Astrocyte of the cerebellum (primary cell): ENCODE measurements at places on chromosomes 5 and 9.

GRCh38 chr5:113053511-113053995 lies 77.0 kb downstream of the DCP2 start:
- no peak for DNase-seq

GRCh38 chr9:112076814-112077213 lies 98.3 kb downstream of the SUSD1 start:
- DNase-seq = no peak

GRCh38 chr5:64074533-64074932 lies 91.1 kb upstream of the RNF180 start:
- DNase-seq = no peak

GRCh38 chr5:113197456-113198200 lies 221.0 kb downstream of the DCP2 start:
- DNase-seq = no peak

DNA sequence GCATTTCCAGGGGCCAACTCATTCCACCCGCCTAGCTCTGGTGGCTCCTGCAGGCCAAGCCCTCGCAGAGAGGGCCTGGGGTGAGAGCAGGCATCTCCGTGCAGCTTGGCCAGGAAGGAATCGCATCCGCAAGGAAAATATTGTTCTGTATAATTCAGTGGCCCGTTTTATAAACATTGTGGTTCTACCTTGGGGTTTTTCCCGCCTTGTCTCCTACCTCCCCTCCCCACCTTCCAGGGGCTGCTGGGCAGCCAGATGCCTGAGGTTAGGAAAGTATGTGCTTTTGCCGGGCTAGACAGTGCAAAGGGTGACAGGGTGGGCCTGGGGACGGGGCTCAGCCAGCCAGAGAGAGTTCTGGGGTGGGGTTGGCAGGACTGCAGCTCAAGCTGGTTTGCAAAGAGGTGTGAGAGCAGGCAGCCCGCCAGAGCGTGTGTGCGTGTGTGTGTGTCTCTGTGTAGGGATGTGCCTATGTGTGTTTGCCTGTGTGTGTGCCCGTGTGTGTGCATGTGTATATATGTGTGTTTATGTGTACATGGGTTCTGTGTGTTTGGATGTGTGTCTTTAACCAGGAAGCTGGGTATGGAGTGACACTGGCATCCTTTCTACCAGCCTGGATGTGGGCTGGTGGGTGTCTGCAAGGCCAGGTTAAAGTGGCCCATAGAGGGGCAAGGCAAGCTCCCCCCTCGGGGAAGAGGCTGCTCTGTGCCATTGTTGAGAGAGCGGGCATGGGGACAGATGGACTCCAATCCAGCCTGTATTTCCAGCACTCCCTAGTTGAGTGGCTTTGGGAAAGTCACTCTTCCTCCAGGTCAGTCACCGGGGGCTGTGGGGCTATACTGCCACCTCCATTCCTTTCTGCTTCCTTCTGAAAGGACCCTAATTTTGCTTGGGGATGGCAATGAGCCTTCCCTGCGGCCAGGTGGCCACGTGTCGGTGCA lies 10.6 kb upstream of the SLC2A6 start:
- DNase-seq = peak; percentile 44

- no peak for DNase-seq
These were observed 49.5 kb upstream of the TYRP1 start for GRCh38 chr9:12643686-12644085.

DNA sequence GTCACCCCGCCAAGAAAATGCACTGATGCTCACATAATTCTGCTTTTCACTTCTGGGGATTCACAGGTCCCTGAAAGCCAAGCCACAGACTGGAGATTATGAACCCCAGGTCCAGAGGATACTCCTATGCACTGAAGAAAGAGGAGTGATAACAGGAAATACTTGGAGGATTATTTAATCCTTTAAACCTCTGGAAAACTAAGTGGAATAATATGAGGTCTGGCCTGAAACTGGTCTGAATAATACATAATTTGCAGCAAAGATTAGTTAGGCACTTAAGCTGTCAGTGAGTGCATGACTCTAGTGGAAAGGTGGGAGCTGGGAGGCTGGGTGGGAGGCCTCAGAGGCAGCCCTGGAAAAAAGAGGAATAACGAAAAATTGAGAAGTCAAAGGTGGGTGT lies 45.7 kb downstream of the MARCHF3 start:
- no peak for DNase-seq

DNA sequence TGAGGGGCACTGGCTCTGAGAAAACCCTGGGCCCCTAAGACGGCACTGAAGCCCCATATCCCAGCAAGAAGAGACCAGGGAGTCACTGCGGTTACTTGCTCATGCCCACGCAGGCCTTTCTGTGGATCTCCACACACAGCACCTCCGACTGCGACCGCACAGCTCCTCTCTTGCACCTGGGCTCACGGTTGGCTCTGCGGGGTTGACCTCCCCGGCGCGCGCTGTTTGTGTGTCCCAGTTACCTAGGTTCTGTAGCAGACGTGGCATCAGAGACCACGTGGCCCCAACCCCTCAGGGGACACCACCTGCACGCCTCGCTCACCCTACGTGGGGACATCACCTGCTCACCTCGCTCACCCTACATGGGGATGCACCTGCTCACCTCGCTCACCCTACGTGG lies 12.7 kb downstream of the LPCAT1 start:
- no peak for DNase-seq

DNA sequence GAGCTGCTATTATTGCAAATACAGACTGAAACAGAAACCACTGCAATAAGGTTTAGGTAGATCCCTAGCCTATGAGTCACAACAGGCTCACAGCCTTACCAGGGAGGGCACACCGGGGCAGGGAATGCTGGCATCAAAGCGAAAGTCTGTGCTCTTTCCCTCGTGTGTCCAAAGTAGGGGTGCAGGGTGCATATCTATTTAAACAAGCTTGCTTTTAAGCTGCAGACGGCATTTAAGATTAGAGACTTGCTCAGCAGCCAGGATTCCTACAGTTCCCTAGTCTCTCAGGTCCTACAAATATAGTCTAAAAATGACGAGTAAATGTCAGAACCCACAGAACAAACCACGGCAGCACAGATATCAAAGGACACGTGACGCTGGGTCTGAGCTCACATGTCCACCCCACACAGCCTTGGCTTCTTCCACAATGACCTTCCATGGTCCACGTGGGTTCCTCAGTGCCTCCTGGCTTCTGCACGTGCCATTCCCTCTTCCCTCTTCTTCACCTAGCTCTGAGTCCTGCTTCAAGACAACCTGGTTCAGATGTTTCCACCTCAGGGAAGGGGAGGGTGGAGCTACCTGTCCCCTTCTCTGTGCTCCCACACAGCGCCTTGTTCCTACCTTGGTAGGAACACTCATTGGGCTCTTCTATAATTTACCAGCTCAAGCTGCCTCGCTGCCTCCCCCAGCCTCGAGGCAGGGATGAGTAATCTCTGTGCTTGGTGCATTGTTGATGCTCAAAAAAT lies 193.2 kb downstream of the MAPKAP1 start:
- peak; percentile 56 for DNase-seq

DNA sequence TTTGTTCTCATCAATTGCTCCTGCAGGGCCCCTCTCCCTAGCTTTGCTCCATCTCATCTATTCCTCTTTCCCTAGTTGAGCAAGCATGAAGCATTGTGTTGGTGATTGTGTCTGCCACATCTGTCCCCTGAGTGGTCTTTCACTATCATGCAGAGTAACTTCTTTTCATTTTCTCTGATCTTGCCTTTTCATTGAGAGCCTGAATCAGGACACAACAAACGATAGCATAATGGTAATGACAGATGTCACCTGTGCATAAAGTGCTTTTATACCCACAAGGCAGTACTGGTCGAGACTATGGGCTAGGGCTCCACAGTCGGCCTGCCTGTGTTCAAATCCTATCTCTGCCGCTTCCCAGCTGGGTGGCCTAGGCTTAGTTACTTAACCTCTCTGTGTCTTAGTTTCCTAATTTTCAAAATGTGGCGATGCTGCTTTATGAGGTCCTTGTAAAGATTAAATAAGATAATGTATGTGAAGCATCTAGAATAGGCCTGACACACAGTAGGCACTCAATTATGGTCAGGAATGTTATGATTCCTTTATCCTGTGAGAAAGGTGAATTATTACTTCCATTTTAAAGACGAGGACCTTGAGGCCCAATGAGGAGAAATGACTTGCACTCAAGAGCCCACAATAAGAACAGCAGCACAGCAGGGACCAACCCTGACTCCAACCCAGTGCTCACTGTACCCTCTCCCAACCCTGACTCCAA lies 137.1 kb upstream of the ZNF618 start:
- DNase-seq = no peak

DNA sequence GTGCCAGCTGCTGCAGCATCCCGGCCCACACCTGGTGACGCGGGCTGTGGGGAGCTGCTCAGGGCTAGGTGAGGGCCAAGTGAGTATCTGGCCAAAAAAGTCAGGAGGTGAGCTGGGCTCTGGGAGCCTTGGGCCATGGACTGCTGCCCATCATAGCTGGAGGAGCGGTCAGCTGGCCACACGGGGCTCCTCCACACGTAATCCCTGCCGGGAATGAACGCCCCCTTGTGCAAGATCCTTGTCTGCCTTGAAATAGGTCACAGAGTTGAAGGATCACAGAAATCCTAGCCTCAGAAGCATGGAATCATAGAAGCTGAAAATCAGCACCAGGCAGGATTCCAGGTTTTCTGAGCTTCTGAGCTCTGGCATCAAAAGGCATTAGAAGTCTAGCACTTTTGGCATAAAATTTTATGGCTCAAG lies 16.8 kb upstream of the COL27A1 start:
- DNase-seq = no peak

DNA sequence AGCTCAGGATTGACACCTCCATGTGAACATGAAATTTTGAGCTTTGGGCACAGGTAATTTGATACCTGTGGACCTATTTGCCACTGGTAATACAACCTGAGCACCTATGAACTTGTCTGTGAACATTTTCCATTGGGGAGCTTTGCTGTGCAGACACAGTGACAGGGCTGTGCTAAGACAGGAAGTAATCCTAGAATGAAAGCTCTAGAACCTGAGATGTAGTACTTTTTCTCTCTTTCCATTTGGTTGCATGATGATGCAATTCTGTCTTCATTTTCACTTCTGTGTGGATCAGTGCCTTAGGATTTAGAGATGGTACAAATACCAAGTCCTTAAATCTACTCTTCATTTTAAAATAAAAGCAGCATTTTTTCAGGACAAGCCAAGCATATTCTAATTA lies 216.9 kb downstream of the NR3C1 start:
- DNase-seq = no peak

DNA sequence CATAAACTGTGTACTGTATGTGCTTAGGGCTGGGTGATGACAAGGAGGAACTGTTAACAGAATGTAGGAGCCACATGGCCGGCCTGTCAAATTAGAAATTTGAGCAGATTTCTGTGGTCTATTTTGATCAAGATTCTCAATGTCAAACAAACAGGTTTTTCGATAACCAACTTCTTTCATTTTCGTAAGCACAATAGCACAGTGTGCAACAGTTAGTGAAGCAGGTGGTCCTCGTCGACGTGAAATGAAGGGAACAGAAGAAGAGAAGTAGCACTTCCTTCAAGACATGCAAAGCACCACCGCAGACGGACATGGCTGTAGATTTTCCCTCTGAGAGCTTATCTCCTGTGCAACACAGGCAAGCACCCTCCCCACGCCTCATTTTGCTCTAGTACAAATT lies 252.1 kb downstream of the CRB2 start:
- DNase-seq = no peak

GRCh38 chr5:43203373-43203772 lies 11.3 kb downstream of the NIM1K start:
- peak; percentile 11 for DNase-seq

- no peak for DNase-seq
These were observed 105.6 kb downstream of the SUSD1 start for GRCh38 chr9:112069318-112070169.

DNA sequence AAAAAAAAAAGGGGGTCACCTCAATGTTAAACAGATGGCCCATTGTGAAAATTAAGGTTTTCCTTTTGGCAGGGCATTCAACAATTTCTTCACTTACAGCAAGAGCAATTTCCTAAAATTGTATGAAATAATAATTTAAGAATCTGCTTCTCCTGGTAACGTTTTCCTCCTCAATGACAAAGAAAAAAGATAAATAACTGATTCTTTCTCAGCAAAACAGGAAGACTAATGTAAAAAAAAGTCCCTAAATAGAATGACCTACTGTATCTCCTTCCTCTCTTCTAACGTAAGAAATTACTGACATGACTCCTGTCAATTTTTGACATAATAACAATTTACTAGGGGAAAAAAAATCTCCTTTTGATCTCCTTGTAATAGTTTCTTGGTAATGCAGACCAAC lies 25.5 kb downstream of the ABHD17B start:
- no peak for DNase-seq

DNA sequence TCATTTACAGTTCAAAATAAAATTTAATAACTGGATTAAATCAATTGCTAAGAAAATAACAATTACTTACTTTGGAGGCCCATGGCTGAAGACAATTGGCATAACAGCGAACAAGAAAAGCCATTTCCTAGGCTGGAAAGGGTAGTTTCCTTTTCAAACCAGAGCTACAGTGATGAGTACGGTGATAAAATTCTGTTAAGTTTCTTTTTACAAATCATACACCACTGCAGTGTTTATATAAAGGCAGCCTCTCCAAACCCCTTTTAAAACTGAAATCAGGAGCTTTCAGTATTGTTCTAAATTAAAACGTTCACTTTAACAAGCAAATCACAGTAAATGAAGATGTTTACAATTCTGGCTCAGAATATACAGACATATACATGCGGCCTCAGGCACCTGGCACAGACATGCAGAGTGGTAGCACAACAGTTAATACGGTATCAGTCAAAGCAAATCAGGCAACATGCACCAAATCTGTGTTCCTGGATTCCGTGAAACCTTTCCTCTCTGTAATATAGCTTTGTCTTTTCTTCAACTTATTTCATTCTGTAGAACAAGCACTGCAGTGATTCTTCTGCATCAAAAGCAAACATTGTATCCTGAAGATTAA lies 102.9 kb downstream of the RAPGEF6 start:
- no peak for DNase-seq

DNA sequence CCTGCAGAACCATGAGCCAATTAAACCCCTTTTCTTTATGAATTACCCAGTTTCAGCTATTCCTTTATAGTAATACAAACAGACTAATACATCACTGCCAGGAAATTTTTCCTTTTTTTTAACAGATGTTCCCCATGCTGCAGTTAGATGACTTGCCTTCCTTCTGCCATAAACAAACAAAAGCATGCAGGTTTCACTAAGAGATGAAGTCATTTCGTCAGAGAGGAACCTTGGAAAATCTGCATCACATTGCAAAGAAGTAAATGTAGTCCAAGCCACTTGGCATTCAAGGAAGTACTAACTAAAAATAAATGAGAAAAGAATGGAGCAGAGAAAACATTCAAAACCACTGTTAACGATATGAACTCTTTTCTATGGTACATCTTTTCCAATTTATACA lies 194.1 kb upstream of the EFNA5 start:
- peak; percentile 24 for DNase-seq

- DNase-seq = no peak
These were observed 1638.5 kb upstream of the C9orf72 start for GRCh38 chr9:29211580-29212396.
